ENCODE measurements at places on chromosomes 16 and 17. TPM values are rescaled to one million over a fixed set of nuclear protein-coding genes. Genes with fewer than 3 reads are reported as not detected.

The KLHL10 gene
- total RNA-seq = not detected

The ASGR1 gene
- total RNA-seq = 0.21 TPM

The CCL7 gene
- total RNA-seq = not detected

The BCAR1 gene
- total RNA-seq = 68.1 TPM

The ANKRD40CL gene
- not detected for total RNA-seq

The NPIPB13 gene
- total RNA-seq = not detected

The CDH15 gene
- total RNA-seq = not detected

The AANAT gene
- not detected for total RNA-seq

The RHBDF1 gene
- 26.2 TPM for total RNA-seq

The C1QTNF1 gene
- 0.46 TPM for total RNA-seq

The CBX1 gene
- total RNA-seq = 54.5 TPM

The XYLT1 gene
- total RNA-seq = 0.14 TPM

The PLA2G10 gene
- total RNA-seq = not detected

The CIBAR2 gene
- not detected for total RNA-seq

The SLC6A2 gene
- total RNA-seq = 0.23 TPM

The ODAD4 gene
- total RNA-seq = not detected

The DPEP2 gene
- not detected for total RNA-seq

The ZNF469 gene
- 0.60 TPM for total RNA-seq

The TMEM114 gene
- not detected for total RNA-seq
